ENCODE measurements at places on chromosomes 16 and 17.

- no peak for DNase-seq
Measured at GRCh38 chr17:61766520-61766919, 96.8 kb downstream of the BRIP1 start.

GRCh38 chr16:17273142-17273561 is 197.6 kb downstream of the XYLT1 start:
- DNase-seq = peak; percentile 12

- peak; percentile 44 for DNase-seq
Measured at GRCh38 chr17:28547623-28548416, 4.6 kb downstream of the UNC119 start.

GRCh38 chr17:29929006-29929532 is 959 bp downstream of the SSH2 start:
- DNase-seq = no peak

DNA sequence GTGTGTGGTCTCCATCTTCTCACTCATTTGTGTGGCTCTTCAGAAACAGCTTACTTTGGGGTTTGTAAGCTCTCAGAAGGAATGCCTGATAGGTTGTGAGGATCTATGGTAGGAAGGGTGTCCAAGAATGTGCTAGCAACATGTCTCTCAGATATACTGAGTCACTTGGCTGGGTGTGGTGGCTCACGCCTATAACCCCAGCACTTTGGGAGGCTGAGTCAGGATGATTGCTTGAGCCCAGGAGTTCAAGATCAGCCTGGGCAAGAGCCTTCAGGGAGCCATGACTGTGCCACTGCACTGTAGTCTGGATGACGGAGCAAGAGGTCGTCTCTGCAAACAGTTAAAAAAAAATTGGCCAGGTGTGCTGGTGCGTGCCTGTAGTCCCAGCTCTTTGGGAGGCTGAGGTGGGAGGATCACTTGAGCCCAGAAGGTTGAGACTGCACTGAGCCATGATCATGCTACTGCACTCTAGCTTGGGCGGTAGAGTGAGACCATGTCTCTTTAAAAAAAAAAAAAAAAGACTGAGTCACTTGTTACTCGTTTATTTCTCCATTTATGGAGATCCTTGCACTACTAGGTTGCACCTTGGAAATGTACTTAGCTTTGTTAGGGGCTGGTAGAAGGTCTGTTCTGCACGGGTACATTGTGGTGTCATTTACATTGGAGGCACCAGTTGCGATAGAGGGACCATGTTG is 232.0 kb downstream of the SNX29 start:
- DNase-seq = no peak

DNA sequence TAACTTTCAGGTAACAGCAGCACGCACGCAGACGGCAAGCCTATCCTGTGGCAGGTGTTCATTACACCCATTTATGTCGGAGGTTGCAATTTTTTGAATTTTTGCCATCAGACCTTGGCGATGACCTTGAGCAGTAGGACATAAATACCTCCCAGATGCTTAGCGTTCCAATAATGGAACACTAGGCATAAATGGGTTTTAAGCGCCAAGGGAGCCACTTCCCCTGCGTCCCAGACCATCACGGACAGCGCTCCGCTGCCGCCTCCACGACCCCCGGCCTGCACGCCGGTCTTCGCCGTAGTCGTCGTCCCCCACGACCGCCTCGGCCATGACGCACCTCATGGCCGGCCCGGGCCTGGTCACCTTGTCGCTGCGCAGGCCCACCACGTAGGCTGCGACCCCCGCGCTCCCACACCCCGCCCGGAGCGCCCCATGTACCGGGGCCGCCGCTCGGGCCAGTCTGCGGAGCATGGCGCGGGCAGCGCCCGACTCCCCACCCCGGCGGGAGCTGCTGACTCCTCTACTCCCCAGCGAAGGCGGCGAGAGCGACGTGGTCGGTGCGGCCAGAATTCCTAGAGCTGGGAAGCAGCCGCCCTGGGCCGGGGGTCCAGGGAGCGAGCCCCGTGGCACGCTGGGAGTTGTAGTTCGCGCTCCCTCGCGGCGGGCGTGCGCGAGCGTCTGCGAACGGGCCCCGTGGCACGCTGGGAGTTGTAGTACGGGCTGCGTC is 22.7 kb downstream of the TMEM235 start:
- DNase-seq = peak; percentile 71

DNA sequence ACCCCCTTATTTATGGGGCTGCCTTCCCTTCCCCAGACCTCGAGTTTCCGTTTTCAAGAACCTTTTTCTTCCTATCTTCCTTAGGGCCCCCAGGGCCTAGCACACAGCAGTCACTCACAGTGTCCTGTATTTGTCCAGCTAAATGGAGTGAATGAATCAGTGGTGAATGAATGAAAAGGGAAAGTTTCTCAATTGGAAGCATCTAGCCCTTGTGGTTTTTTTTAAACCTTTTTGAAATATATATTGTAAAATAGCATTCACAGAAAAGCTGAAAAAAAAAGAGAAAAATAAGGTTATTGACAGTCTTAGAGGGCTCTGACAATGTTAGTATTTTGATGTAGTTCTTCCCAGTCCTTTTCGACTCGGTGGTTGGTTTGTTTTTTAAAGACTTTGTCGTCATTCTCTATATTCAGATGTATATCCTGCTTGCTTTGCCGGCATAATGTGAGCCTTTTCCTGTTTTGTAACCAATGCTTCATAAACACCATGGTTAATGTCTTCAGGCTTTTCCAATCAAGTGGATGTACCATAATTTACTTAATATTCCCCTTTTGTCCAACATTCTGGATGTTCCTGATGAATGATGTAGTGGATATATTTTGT is 45.3 kb downstream of the RAI1 start:
- no peak for DNase-seq

GRCh38 chr16:11151885-11152629 is 103.9 kb downstream of the SOCS1 start:
- no peak for DNase-seq

GRCh38 chr17:57373756-57374155 is 117.4 kb downstream of the MSI2 start:
- no peak for DNase-seq

GRCh38 chr16:86995456-86995855 is 321.7 kb downstream of the C16orf95 start:
- no peak for DNase-seq

- DNase-seq = no peak
Measured at GRCh38 chr16:3036726-3037315, at the start of gene BICDL2. TSS of gene BICDL2 (minus strand) at chr16:3036944. CDS start at chr16:3035496, 1,448 bp downstream.

DNA sequence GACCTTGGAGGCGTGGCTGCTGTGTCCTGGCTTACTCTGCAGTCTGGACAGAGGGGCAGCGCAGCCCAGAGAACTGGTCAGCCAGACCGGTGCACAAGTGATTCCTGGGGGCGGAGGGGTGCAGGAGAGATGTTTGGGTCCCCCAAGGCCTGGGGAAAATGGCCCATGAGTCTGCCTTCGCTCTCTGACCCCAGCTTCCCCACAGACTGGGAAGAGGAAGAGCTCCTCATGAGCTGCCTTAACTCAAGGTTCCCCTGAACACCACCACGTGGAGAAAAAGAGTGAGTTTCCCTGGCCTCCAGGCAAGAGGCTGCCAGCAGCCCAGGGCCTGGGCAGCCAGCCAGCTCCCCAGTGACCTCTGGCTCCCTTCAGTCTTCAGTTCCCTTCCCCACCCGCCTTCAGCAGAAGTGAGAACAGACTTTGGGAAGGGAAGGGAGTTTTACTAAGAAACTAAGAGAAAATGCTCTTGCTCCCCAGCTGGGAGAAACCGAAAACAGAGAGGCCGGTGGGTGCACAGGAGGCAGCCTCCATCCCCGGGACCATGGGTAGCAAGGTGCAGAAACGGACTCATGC is 2.0 kb upstream of the C17orf99 start:
- DNase-seq = no peak

GRCh38 chr17:66892246-66892645 is 57.3 kb downstream of the CACNG5 start:
- no peak for DNase-seq

GRCh38 chr16:81755915-81756614 is 23.0 kb upstream of the PLCG2 start:
- DNase-seq = no peak

DNA sequence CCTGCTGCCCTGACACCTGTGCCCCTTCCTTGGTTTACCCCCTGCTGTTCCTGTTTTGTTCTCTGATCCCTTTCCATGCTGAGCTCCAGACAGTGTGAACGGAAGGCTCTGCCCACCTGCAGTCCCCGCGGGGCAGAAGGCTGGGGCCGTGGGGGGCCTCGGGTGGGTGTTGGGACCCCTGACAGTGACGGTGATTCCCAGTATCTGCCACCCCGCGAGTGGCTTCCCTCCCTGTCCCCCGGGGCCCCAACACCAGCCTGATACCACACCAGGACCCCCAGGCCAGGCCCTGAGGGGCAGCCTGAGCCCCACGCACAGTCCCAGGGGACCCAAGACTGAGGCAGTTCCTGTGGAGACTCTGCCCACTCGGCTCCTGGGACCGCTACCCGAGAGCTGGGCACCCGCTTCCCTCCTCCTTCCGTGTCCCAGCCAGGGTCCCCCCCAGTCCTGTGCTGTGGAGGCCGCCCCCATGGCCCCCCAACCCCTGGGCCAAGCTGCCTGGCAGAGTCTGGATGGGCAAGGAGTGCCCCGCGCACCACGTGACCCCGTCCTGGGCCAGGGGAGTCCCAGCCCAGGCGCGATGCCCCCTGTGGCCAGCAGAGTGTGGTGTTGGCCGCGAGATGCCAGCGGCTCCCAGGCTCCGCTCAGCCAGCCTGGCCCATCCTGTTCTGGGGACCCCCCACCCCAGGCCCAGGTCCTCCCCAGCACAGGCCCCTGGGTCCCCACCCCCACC is 10.0 kb upstream of the C1QTNF8 start:
- peak; percentile 21 for DNase-seq

- DNase-seq = no peak
Measured at GRCh38 chr17:38425744-38426143, 2.5 kb upstream of the ARHGAP23 start.

GRCh38 chr16:11238272-11239202 is 17.5 kb downstream of the SOCS1 start:
- no peak for DNase-seq

DNA sequence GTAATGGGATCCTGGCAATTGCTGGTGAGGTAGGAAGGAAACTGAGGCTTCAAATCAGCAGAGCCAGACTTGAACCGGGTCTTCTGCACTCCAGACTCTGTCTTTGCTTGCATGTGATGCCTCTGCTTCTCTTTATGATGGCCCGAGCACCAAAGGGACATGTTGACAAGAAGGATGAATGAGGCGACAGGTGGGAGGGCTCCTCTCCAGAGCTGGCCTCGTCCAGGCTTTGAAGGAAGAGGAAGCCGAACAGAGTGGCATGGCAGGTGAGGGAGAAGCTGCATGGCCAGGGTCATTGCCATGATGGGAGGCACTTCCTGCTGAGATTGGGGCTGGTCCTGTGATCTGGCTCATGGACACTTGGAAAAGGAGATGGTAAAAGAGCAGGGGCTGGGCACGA is 40.8 kb downstream of the AKAP1 start:
- no peak for DNase-seq

DNA sequence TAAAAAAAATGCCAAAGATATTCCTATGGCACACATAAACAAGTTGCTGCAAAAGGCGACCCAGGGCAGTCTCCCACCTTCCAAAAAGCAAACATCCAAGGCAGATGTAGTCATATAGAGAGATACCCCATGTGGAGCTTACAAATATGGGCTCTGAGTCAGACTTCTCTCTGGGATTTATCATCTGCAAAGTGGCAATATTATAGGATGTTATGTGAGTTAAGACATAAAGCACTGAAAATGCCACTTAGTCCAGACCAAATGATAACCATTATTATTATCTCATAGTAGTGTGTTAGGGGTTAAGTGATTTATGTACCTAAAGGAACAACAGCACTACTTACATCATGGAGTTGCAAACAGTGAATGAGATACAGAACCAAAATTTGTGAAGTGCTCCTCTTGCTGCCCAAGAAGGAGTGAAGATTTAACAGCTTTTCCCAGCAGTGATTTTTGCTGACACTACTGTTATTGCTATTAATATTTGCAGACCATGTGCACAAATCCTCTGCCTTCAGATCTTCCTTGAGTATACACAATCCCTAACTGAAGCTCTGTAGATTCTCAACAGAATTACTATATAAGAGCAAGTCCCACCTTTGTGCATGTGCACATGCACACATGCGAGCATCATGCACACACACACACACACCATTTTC is 560.0 kb upstream of the SALL1 start:
- DNase-seq = no peak

DNA sequence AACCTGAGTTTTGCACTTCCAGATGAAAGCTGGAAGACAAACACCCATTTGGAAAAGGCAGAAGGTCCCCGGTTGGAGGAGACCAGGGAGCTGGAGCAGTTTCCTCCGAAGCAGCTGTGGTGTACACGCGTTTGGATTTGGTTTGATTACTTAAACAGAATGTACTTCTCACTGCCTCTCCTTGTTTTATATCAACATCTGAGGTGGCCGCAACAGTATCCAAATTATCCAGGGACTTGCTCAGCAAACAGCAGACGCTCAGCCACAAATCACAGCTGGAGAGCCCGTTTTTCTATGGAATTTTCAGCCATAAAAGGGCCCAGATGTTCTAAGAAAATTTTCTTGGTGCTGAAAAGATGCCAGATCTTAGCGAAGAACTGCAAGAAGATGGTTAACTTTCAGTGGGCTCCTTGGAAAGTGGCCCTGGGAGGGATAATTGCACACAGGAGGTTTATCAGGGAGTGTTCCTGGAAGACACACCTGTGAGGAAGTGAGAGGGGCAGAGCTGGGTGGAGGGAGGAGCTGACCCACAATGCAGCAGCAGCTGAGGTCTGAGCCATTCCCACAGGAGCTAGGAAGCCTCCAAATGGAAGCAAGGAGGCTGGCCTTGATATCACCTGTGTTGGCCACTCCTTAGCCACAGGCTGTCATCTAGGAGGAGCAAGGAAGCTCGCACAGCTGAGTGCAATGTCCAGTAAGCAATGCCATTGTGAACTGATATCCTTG is 28.9 kb upstream of the CDH5 start:
- DNase-seq = no peak

DNA sequence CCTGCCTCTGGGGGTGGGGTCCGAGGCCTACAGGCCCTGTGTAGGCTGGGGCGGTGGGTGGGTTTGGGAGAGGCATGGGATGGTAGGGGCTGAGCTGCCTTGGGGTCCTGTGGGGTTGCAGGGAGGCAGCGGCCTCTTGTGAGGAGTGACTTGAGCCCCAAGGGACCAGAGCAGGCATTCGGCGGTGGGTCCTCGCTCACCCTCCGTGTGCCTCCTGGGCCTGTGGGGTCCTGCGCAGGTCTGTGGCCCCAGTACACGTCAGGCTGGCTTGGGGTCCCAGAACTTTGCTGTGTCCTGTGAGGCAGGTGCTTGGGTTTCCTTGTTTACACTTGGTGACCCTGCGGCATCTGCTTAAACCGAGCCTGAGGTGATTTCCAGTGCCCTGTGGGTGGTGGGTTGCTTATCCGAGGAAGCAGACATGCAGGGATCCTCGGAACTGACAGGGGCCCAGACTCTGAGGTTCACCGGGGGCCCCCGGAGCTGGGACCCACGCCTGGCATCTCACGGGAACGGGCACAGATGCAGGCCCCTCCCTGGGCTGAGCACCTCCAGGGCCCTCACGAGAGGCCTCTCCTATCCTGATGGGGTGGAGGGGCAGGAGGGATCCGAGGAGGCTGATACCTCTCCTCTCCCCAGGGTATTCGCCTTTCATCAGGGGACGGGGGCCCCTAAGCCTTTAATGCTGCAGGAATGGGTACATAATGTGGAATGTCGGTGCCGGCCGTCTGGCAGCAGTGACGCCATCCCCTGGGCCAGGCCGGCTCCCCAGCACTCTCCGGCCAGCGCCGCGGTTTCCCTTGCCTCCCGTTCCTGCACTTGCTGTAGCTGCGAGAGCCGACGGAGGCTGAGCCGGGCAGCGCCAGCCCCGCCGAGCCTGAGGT is 7.7 kb downstream of the METRNL start:
- DNase-seq = no peak

- no peak for DNase-seq
Measured at GRCh38 chr16:86213437-86214205, 296.7 kb upstream of the FOXF1 start.
